ENCODE measurements at places on chromosomes 5 and 9.
A peak's percentile ranks its signal among the peaks of the same experiment; 100 is the strongest.

GRCh38 chr5:80399526-80400239 lies 8.2 kb upstream of the ZFYVE16 start:
- DNase-seq: no peak

GRCh38 chr5:96941140-96941539 lies 5.3 kb downstream of the LNPEP start:
- no peak for DNase-seq

- DNase-seq: no peak
Measured at GRCh38 chr5:143153332-143154119, 250.0 kb downstream of the NR3C1 start.

DNA sequence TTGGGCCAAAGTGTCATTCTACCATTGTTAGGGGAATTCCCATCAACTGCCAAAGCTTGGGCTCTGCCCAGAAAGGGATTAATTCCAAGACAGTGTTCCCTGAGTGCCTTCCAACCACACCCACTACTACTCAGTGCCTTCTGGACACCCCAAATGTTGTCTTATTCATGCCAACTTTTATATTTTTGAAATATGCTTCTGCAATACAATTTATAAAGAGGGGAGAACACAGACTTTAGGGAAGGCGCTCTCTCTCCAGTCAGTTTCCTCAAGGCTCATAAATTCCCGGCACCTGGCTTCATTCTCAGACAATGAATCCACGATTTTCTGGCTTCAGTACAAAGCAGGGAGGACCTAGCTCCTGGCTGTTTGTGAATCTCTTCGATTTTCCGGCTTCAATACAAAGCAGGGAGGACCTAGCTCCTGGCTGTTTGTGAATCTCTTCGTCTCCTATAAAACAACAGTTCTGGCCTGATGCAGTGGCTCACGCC lies 120.1 kb upstream of the MYO10 start:
- DNase-seq: no peak

DNA sequence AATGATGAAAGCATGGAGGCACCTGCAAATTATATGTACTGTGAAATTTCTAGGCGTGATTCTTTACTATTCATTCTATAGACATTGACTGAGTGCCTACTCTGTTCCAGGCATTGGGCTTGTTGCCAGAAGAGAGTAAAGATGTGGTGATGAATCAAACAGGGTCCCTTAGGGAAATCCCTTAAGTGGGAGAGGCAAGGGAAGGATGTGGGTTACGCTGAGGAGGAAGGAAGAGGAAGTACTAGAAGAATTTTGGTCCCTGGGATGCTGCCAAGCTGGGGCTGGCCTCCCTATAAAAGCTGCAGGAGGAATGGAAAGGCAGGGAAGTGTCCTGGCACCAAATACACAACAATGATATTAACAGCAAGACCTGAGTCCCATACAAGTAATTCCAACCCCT lies 76.7 kb upstream of the SPOCK1 start:
- no peak for DNase-seq

DNA sequence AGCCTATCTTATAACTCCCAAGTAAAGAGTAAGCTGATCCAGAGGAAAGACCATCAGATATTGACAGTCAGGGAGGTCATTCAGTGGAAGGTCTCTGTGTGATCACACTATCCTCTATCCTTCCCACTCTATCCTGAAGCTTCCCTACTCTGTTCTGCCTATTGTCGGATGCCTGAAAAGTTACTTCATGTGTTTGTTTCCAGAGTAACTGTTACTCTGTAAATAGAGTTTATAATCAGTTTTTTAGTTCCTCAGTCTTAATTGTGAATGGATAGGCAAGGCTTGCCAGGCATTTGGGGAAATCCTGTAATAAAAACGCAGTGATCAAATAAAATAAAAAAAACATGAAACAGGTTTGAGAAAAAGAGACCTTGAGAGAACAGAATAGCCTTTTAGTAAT lies 79.8 kb downstream of the XRCC4 start:
- no peak for DNase-seq

DNA sequence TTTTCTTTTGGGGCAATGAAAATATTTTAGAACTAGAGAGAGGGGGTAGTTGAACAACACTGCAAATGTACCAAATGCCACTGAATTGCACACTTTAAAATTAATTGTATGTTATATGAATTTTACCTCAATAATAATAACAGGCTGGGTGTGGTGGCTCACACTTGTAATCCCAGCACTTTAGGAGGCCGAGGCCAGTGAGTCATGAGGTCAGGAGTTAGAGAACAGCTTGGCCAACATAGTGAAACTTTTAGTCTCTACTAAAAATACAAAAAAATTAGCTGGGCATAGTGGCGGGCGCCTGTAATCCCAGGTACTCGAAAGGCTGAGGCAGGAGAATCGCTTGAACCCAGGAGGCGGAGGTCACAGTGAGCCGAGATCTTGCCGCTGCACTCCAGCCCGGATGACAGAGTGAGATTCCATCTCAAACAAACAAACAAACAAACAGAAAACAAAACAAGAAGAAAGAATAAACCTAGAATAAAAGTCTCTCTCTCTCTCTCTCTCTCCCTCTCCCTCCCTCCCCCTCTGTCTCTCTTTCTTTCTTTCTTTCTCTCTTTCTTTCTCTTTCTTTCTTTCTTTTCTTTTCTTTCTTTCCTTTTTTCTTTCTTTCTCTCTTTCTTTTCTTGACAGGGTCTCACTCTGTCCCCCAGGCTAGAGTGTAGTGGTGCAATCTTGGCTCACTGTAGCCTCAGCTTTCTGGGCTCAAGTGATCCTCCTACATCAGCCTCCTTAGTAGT lies 91.1 kb downstream of the BASP1 start:
- no peak for DNase-seq

DNA sequence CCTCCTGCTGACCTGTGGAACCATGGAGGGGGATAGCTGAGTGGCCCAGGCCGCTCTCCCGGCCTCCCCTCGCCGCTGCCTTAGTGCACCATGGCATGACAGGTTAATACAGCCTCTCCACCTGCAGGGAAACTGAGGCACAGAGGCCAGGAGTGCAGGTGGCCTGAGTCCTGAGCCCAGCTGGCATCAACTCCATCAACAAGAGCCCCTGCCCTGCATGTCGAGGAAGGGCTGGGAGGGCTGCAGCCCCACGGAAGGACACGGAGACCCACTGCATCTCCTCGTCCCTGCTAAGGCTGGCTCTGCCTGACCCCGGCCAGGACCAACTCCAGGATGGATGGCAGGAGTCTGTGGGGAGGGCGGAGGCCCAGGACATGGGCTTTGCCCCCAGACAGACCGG lies 27.2 kb downstream of the CCDC187 start:
- no peak for DNase-seq

- no peak for DNase-seq
Measured at GRCh38 chr5:74261866-74262265, 378.7 kb downstream of the ENC1 start.

DNA sequence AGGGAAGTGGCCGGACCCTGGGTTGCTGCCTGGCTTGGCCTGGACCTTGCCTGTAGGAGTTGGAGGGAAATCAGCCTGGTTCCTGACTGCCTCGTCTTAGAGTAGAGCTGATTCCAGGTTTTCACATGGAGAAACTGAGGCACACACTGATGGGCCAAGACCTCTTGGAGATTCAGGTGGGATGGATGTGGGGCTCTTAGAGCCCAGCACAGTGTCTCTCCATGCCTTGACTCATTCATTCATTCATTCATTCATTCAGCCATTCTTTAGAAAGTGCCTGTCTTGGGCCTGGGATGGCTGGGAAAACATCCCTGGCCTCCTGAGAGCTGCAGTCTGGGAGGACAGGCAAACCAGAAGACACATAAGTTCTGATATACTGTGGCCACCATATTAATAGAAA lies 2.2 kb downstream of the LRRC8A start:
- no peak for DNase-seq

DNA sequence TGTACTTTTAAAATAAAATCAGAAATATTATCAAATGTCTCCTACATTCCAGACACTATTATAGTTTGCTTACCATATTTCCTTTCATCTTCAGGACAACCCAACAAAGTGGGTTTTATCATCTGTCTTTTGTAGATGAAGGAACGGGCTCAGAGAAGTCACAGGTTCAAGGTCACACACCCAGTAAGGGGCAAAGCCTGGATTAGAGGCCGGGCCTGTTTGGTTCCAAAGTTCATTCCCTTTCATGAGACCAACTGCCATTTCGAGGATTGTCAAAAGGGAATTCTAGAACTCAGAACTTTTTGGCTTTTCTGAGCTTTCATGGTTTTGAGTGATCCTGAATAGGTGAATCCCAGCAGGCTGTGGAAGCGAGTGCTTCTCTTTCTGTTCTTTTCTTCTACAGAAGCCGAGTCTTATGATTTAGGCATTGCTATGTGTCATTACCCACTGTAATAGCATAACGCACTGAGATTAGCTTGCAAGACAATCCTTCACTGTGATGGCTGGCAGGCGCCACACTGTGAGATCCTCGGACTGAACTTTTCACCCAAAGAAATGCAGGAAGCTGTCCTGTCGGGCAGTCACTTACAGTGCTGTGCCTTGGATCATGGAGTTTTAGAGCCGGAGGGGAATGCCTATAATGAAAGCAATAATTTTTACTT lies 43.8 kb upstream of the ANKH start:
- DNase-seq: no peak

DNA sequence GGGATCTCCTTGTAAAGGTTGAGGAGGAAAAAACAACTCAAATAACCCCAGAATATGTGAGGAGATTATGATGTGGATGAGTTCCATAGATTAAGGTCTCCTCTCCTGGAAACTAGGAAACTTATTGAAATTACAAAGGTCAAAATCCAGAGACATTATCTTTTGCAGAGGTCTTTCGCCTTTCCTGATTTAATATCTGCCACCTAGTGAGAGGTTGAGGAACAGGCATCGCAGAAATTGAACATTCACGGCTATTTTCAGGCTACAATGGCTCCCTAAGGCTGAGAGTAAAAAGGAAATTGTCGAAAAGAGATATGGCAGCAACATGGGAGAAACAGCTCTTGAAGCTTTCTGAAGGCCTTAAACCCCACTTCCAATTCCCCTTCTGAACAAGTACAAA lies 127.5 kb upstream of the PLCXD3 start:
- no peak for DNase-seq

GRCh38 chr5:147098233-147098790 lies 136.5 kb upstream of the STK32A start:
- DNase-seq: peak; percentile 51

DNA sequence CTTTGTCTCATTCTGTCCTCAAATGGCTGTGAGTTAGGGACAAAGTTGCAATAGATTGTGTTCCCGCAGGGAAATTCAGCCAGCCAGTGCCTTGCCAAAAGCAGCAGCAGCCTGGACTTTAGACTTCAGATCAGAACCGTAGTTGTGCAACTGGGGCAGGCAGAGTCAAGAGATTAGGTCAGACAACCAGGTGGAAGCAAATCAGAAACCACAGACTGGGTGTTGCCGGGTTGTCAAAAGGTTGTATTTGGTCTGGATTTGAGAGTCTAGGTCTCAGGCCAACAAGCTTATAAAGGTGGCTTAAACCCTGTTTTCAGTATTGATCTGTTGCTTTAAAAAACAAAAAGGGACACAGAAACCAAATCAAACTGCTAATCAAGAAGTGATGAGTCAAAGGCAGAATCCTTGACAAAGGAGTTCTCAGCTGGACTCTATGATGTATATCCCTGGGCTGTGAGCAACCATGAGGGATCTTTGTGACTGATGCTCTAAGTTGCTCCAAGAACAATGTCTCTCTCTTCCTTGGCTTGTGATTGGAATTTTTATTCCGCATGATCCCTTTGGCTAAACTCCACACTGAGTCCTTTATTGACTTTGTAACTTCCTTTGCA lies 20.9 kb downstream of the RFK start:
- DNase-seq: no peak

DNA sequence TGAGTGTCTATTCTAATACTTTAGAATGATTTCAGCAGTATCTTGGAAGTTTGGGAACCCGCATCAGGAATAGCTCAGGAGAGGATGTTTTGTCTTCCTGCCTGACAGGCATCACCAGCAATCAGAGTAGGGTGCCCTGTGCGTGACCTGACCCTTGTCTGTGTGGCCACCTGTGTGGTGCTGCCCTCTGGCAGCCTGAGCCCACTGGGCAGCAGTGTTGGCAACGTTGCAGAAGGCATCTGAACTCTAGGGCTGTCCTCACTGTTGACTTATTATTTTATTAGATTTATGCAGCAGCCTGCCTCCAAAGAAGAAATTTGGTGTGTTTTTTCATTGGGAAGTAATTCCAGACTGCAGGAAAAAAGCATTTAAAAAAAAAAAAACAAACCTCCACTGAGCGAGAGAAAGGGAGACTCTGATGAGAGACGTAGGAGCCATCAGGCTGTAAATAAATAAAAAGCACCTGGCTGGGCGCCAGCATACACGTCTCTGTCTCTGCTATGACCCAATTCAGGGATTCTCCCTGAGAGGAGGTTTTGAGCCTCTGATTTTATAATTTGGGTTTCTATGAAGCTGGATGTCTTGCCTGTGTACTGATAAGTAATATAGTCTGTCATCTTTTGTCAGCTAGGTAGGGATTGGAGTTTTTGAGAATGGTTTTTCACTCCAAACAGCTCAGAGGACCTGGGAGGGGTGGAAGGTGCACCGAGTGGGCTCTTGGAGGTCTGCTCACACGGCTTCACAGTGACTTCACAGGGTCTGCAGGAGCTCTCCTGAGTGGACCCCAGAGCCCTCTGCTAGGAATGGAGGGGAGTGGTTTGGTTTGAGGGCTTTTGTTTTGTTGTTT lies 49.0 kb downstream of the FAM78A start:
- no peak for DNase-seq

DNA sequence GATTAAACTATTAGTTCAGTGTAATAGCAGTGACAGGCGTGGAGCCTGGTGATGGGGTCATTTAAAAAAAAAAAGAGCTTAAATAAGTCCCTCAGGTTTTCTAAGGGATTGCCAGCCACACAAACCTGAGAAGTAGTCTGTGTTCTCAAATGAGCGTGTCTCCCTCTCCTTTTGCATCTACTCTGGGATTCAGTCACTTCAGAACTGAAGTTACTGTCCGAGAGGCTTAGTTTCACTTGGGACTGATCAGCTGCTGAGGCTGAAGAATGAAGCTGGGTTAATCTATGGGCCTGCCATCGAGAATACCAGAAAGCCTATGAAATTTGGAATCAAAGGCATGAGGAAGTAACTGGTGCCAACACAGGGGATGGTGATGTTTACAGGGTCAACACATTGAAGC lies 310.1 kb downstream of the ADAMTS6 start:
- DNase-seq: no peak

- no peak for DNase-seq
Measured at GRCh38 chr5:105619725-105620124, 2051.0 kb downstream of the EFNA5 start.

DNA sequence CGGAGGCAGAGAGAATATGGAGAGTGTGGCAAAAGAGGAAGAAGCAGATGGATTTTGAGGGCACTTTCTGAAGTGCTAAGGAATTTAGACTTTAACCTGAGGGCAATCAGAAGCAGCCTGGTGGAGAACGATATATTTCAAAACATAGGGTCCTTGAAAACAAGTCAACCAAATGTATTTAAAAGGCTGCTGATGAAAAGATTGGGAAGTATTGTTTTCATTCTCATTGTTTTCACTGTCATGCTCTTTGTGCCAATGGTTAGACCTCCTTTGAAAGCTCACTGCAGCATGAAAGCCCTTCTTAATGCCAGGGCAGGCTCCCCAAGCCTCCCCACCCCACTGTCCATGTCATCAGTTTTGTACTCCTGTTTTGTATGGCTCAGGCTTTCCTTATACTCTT lies 2.5 kb upstream of the GPX3 start:
- DNase-seq: no peak

GRCh38 chr5:36619012-36619635 lies 12.7 kb downstream of the SLC1A3 start:
- no peak for DNase-seq

- DNase-seq: no peak
Measured at GRCh38 chr9:89845862-89846261, 241.1 kb downstream of the GADD45G start.
